ENCODE measurements at places on chromosomes 3 and 15.
A peak's percentile ranks its signal among the peaks of the same experiment; 100 is the strongest.

DNA sequence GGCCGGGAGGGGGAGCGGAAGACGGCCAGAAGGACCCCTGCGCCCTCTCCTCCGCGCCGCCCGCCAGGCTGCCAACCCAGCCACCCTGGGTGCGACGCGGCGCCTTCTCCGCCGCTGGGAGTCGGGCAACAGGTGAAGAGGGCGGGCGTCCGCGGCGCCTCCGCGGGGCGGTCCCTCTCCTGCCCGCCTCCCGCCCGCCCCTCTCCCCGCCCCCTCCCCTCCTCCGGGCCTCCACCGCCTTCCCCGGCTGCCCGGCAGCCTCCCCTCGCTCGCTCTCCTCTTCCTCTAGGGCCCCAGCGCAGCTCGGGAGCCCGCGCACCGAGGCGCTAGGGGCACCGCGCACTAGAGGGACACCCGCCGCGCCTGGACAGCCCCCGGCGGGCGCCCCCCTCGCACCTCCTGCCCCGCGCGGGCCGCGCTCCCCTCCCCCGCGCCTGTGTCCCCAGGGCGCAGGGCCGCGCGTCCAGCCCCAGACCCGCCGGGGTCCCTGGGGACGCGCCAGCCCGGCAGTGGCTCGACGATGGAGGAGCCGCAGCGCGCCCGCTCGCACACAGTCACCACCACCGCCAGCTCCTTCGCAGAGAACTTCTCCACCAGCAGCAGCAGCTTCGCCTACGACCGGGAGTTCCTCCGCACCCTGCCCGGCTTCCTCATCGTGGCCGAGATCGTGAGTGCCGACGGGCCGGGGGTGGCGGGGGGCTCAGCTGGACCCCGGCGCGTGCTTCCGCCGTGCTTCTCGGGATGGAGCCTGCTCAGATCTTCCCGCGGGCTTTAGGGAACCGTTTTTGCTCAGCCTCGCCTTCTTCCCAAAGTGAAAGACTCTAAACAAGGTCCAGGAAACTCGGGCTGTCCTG is at the start of gene CMTM8:
CMTM8 (plus strand) TSS at position 228 of the 854 bp plus-strand sequence; CDS start at position 521, 293 bp downstream.
- H3K4me3 ChIP-seq = peak within 1 kb of the TSS; percentile 50
- no peak within 1 kb of the TSS for H3K27ac ChIP-seq
- H3K27me3 ChIP-seq = peaks cover 5% of the 10 kb centered on the region
- no peak for DNase-seq
- H3K4me1 ChIP-seq = 0 out of 2 replicates have a peak, but pooled peaks cover 3% of the 10 kb centered on the region

DNA sequence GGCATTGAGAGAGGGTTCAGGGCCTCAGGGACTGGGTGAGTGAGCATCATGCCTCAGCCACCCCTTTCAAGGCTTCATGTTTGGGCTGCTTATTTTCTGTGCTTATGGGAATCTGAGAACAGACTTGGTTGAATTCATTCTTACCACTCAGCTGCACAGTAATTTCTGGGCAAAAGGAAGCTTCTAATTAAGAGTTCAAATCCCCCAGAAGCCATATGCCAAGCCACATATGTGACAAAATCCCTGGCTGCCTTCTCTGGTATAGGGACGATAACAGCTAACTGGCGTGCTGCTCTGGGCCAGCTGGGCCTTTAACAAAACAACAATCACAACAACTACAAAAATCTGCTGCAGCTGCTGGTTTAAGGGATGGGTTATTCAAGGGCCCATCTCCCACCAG is 181.0 kb upstream of the ANKRD28 start:
- no peaks in the 10 kb centered on the region for H3K36me3 ChIP-seq
- H3K27me3 ChIP-seq = no peaks in the 10 kb centered on the region
- peaks cover 1% of the 10 kb centered on the region for H3K4me1 ChIP-seq
- DNase-seq = no peak
- H3K27ac ChIP-seq = no peak overlapping the region

GRCh38 chr15:97561529-97561928 is 399.0 kb upstream of the ARRDC4 start:
- no peak overlapping the region for H3K4me3 ChIP-seq
- no peaks in the 10 kb centered on the region for H3K27me3 ChIP-seq
- no peak for DNase-seq
- no peaks in the 10 kb centered on the region for H3K36me3 ChIP-seq
- H3K27ac ChIP-seq = no peak overlapping the region

DNA sequence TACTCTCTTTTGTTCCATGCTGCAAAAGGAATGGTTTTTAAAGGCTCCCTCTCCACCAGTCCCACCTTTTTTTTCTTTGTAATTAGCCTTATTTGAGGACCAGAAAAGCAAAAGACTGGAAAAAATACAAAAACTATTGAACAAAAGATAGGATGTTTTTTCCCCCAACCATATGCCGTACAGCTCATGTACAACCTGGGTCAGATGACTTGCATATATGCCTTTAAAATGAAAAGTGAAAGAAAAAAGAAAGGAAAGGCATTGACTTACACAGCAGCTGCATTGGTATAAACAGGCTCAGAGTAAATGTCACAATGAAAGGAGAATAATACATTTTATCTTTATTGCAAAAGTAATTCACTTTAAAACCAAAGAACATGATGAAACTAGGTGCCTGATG is 69.5 kb upstream of the CMC1 start:
- no peak for DNase-seq
- no peaks in the 10 kb centered on the region for H3K27me3 ChIP-seq
- no peaks in the 10 kb centered on the region for H3K36me3 ChIP-seq
- H3K4me1 ChIP-seq = no peaks in the 10 kb centered on the region

DNA sequence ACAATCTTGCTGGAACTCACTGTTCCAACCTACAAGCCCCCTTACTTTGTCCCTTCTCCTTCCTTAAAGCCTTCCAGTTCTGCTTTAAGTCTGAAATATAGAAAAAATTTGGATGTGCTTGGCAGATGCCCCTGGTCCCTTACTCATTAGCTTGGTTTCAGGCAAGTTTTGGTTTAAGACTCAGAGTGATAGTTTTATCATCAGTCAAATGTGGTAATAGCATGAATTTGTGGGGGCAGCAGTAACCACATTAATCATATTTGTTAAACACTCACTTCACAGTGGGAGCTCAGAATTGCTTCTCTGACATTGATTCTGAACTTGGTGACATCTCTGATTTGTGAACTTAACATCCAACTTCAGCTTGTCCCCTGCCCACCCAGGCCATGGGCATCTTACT is 58.3 kb upstream of the ALDH1A3 start:
- H3K36me3 ChIP-seq = no peaks in the 10 kb centered on the region
- DNase-seq = no peak
- H3K4me1 ChIP-seq = no peaks in the 10 kb centered on the region
- no peaks in the 10 kb centered on the region for H3K27me3 ChIP-seq

DNA sequence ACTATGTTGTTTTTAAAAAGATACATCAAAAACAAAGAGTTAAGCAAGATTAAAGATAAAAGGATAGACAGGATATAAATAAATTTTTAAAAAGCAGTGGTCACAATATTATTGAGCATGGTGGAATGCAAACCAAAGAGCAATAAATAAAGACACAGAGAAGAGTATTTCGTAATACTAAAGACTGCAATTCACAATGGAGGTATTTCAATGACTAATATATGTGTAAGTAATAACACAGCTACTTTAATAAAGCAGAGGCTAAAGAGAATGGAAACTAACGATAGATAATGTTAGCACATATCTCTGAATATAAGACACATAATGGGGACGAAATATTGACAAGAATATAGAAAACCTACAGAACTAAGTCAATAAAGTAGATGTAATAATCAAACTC is 219.6 kb downstream of the WDR72 start:
- no peak for DNase-seq
- no peaks in the 10 kb centered on the region for H3K4me1 ChIP-seq
- no peaks in the 10 kb centered on the region for H3K36me3 ChIP-seq
- H3K27me3 ChIP-seq = no peaks in the 10 kb centered on the region

- no peak for DNase-seq
- H3K27me3 ChIP-seq = no peaks in the 10 kb centered on the region
- H3K4me3 ChIP-seq = no peak overlapping the region
- no peaks in the 10 kb centered on the region for H3K36me3 ChIP-seq
- no peaks in the 10 kb centered on the region for H3K4me1 ChIP-seq
Measured at GRCh38 chr15:98009971-98010370, 49.5 kb downstream of the ARRDC4 start.

- H3K4me1 ChIP-seq = peaks cover 4% of the 10 kb centered on the region
- H3K27ac ChIP-seq = no peak overlapping the region
- no peaks in the 10 kb centered on the region for H3K36me3 ChIP-seq
- H3K27me3 ChIP-seq = peaks cover 2% of the 10 kb centered on the region
- H3K4me3 ChIP-seq = no peak overlapping the region
Measured at GRCh38 chr15:40320931-40321371, 2.5 kb upstream of the INAFM2 start.
